Activated naive CD8-positive, alpha-beta T cell treated with anti-CD3 and anti-CD28 coated beads for 36 hours (primary cell): ENCODE measurements at places on chromosomes 11 and 22. TPM values are rescaled to one million over a fixed set of nuclear protein-coding genes. Genes with fewer than 3 reads are reported as not detected.

ARFGAP3 gene
- 27.2 TPM for total RNA-seq

PTS gene
- total RNA-seq = 28.9 TPM

MRGPRE gene
- not detected for total RNA-seq

SLC22A25 gene
- not detected for total RNA-seq

PRRG4 gene
- total RNA-seq = 0.90 TPM

DDX10 gene
- 56.0 TPM for total RNA-seq

LMNTD2 gene
- total RNA-seq = 1.3 TPM

IFT27 gene
- 17.3 TPM for total RNA-seq

TCF20 gene
- 62.4 TPM for total RNA-seq

- DNase-seq = no peak
- no peaks in the 10 kb centered on the region for H3K36me3 ChIP-seq
- H3K4me3 ChIP-seq = no peak overlapping the region
- H3K4me1 ChIP-seq = no peaks in the 10 kb centered on the region
- H3K27me3 ChIP-seq = peaks cover 17% of the 10 kb centered on the region
Observed at GRCh38 chr11:72529068-72529467, 94.7 kb upstream of the CLPB start.

GRCh38 chr11:66950112-66950535 lies 8.1 kb downstream of the PC start:
- no peaks in the 10 kb centered on the region for H3K36me3 ChIP-seq
- DNase-seq = peak; percentile 7
- H3K27me3 ChIP-seq = no peaks in the 10 kb centered on the region
- H3K4me1 ChIP-seq = peaks cover 6% of the 10 kb centered on the region

- H3K4me1 ChIP-seq = peaks cover 57% of the 10 kb centered on the region
- H3K27me3 ChIP-seq = no peaks in the 10 kb centered on the region
- peak; percentile 68 for DNase-seq
- peaks cover 3% of the 10 kb centered on the region for H3K36me3 ChIP-seq
Observed at GRCh38 chr11:117822074-117823033, 2.2 kb downstream of the FXYD2 start.

DNA sequence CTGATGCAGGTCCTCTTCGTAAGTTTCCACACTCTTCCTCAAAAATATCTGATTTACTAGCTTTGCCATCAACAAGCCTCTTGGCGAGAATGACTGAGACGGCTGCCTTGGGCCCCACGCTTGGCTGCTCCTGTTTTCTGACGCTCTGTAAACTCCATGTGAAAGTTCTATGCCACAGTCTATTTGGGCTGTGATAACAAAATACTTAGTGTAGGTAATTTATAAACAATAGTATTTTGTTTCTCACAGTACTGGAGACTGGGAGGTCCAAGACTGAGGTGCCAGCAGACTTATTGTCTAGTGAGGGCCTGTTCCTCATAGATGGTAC lies 123.2 kb upstream of the SORL1-AS1 start:
- no peak overlapping the region for H3K4me3 ChIP-seq
- H3K27me3 ChIP-seq = no peaks in the 10 kb centered on the region
- no peak overlapping the region for H3K27ac ChIP-seq
- no peak for DNase-seq

DNA sequence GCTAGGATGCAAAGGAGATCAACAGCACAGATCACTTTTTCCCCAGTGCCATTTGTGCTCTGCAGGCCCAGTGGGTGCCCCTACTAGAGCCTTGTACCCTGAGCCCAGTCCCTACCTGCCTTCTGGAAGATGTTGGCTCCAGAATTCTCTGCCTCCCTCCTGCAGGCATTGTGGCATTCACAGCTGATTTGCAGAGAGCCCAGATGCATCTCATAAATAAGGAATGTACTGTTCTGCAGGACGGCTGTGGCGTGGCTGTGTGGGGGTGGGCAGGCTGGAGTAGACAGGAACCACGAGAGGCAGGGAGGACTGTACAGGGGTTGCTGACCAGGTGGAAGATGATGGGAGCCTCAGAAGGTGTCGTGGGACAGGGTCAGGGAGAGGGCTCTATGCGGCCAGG lies 11.2 kb upstream of the MIAT start:
- peaks cover 79% of the 10 kb centered on the region for H3K4me1 ChIP-seq
- DNase-seq = no peak
- H3K4me3 ChIP-seq = no peak overlapping the region
- no peak overlapping the region for H3K27ac ChIP-seq
- H3K27me3 ChIP-seq = no peaks in the 10 kb centered on the region

DNA sequence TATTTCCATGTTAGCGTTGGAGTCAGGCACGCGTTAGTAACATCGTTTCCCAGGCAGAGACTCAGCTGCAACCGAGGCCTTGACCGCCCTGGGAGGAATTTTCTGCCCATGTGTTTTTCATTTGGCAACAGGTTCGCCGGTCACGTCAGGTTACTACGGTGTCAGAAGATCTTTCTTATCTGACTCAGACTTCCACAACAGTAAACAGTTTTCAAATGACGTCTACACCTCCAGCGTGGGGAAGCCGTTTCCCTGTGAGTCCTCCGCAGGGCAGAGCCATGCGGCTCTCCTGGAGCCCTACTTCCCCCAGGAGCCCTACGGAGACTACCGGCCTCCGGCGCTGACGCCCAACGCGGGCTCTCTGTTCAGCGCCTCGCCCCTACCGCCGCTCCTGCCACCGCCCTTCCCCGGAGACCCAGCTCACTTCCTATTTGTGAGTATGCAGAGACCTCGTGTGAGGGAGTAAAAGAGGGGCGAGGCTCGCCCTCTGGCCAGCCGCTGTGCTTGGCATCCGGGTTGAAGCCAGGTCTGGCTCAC lies 14.3 kb upstream of the POU2AF3 start:
- H3K27ac ChIP-seq = no peak overlapping the region
- H3K4me1 ChIP-seq = no peaks in the 10 kb centered on the region
- DNase-seq = no peak
- H3K4me3 ChIP-seq = no peak overlapping the region
- H3K36me3 ChIP-seq = no peaks in the 10 kb centered on the region

GRCh38 chr22:38867471-38868285 lies 4.3 kb downstream of the CBX6 start:
- H3K4me3 ChIP-seq = no peak overlapping the region
- no peaks in the 10 kb centered on the region for H3K27me3 ChIP-seq
- H3K36me3 ChIP-seq = peaks cover 30% of the 10 kb centered on the region
- peak overlapping the region; percentile 66 for H3K27ac ChIP-seq

GRCh38 chr11:82889133-82890001 lies 10.9 kb downstream of the PRCP start:
- DNase-seq = no peak
- H3K4me3 ChIP-seq = no peak overlapping the region
- no peaks in the 10 kb centered on the region for H3K27me3 ChIP-seq
- no peak overlapping the region for H3K27ac ChIP-seq
- peaks cover 16% of the 10 kb centered on the region for H3K4me1 ChIP-seq

DNA sequence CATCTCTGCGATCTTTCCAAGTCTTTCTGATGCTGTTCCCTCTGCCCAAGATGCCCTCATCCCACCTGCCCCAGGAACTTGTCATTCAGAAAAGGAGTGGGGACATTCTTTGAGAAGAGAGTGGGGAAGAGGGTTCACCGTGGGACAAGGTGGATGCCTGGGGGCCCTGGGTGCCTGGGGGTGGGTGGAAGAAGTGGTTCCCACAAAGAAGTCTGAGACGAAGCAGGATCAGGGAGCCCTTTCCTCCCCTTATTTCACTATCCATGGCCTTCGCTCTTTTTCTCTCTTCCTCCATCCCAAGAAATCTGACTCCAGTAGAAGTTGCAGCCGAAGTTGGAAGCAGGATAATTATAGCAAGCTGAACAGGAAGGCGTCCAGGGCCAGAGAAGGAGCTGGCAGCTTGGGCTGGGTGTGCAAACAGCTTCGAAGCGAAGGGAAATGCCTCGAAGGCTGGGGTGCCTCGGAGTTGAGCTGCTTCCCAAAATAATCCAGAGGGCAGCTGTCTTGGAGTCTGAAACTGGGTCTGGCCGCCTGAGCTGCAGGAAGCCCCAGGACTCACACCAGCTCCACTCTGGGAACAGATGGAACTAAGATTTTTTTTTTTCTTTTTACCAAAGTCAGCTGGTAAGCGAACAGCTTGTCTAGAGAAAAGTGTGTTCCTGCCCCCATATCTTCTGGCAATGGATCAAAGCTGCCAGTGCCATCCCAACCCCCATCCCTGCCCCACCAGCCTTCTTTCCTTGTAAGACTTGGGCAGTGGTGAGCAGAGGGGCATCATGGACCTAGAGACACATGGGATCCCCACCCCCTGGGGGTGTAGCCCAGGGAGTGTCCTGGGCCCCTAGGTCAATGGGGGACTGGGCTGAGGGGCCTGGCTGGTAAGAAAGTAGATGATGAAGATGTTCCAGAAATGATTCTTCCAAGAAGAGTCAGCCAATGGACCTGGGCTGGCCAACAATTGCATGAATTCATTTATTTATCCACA lies 31.5 kb downstream of the PARVG start:
- no peak overlapping the region for H3K4me3 ChIP-seq
- no peak for DNase-seq
- peaks cover 29% of the 10 kb centered on the region for H3K36me3 ChIP-seq
- no peaks in the 10 kb centered on the region for H3K27me3 ChIP-seq
- H3K27ac ChIP-seq = no peak overlapping the region

- no peak overlapping the region for H3K4me3 ChIP-seq
- H3K36me3 ChIP-seq = no peaks in the 10 kb centered on the region
- H3K27ac ChIP-seq = peak overlapping the region; percentile 54
- H3K4me1 ChIP-seq = no peaks in the 10 kb centered on the region
Observed at GRCh38 chr11:1782831-1783724, 19.4 kb upstream of the CTSD start.

DNA sequence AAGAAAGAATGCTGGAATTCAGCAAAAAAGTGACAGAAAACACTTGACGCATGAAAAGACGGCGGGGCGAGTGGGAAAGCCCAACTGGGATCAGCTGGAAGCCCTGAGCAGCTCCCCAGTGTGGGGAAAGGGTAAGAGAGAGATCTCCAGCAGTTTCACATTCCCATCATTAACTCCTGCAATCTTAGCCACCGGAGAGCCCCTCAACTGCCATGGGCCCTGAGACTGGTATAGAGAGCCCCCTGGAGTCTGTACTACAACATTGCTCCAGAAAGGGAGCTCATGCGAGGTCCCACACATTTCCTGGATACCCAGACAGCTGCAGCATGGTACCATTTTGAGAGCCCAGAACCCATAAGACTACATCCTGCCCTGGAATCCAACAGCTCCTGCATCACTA lies 31.1 kb downstream of the MRGPRX4 start:
- no peak overlapping the region for H3K4me3 ChIP-seq
- peaks cover 55% of the 10 kb centered on the region for H3K27me3 ChIP-seq
- H3K4me1 ChIP-seq = no peaks in the 10 kb centered on the region
- no peak overlapping the region for H3K27ac ChIP-seq

DNA sequence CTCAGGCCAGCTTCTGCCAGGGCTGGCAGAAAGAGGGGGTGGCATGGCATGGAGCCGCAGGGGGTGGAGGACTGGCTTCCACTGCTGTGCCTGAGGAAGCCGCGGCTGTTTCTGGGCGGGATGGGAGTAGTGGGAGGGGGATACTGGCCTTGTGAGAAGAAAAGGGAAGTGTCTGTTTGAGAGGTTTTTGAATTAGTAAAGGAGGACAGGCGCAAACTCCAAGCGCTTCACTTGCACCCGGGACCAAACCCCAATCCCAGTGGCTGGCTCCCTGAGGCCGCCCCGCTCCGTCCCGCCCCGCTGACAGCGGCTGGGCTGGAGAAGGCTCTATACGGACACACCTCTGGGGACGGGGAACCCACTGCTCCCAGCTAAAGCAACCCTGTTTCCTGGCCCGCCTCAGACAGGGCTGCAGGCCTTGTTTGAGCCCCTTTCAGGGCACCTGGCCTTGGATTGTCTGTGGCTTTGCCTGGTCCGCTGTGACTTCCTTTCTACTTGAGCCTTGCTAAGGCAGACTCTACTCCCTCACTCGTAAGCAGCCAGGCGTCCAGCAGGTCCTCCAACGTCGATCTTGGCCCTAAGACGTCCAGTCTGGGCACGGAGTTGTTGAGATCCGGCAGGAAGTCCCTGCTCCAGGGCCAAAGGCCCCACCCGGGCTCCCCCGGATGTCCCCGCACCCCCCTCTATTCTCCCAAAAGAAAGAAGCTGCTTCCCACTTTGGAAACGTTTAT lies 2.2 kb downstream of the APOA1 start:
- no peak for DNase-seq
- H3K36me3 ChIP-seq = no peaks in the 10 kb centered on the region
- H3K27me3 ChIP-seq = no peaks in the 10 kb centered on the region
- H3K27ac ChIP-seq = no peak overlapping the region

- no peak for DNase-seq
- no peaks in the 10 kb centered on the region for H3K36me3 ChIP-seq
- peaks cover 6% of the 10 kb centered on the region for H3K4me1 ChIP-seq
- no peak overlapping the region for H3K4me3 ChIP-seq
- H3K27ac ChIP-seq = no peak overlapping the region
- H3K27me3 ChIP-seq = no peaks in the 10 kb centered on the region
Observed at GRCh38 chr22:37994049-37994448, 9.7 kb upstream of the SOX10 start.

GRCh38 chr11:115008799-115009198 lies 330.5 kb downstream of the NXPE2 start:
- no peak for DNase-seq
- H3K4me1 ChIP-seq = no peaks in the 10 kb centered on the region
- H3K4me3 ChIP-seq = no peak overlapping the region
- peaks cover 6% of the 10 kb centered on the region for H3K27me3 ChIP-seq

- H3K36me3 ChIP-seq = no peaks in the 10 kb centered on the region
- no peak for DNase-seq
Observed at GRCh38 chr11:119375337-119376196, 5.9 kb downstream of the USP2 start.

- H3K4me1 ChIP-seq = no peaks in the 10 kb centered on the region
- no peak for DNase-seq
- no peaks in the 10 kb centered on the region for H3K36me3 ChIP-seq
- H3K4me3 ChIP-seq = no peak overlapping the region
- no peak overlapping the region for H3K27ac ChIP-seq
Observed at GRCh38 chr11:118659953-118660680, 19.3 kb downstream of the TREH start.

DNA sequence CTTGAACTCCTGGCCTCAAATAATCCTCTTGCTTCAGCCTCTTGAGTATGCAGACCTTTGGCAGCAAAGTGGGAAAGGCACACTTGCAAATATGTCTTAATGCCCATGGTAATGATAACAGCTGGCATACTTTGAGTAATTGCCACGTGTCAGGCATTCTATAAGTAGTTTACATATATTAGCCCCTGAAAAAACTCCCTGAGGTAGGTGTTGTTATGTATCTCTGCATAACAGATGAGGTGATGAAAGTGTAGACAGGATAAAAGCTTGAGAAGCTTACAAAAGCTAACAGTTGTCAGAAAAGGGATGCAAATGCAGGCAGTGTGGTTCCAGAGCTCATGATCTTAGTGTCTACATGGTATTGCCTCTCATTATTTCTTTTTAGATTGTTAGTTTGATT lies 291.1 kb upstream of the C11orf87 start:
- DNase-seq = no peak
- no peaks in the 10 kb centered on the region for H3K36me3 ChIP-seq
- H3K4me1 ChIP-seq = no peaks in the 10 kb centered on the region
